ENCODE measurements at places on chromosomes 1 and 21.

- DNase-seq, result peak; percentile 88
Observed at GRCh38 chr1:207963427-207964194, 52.7 kb upstream of the CD34 start.

DNA sequence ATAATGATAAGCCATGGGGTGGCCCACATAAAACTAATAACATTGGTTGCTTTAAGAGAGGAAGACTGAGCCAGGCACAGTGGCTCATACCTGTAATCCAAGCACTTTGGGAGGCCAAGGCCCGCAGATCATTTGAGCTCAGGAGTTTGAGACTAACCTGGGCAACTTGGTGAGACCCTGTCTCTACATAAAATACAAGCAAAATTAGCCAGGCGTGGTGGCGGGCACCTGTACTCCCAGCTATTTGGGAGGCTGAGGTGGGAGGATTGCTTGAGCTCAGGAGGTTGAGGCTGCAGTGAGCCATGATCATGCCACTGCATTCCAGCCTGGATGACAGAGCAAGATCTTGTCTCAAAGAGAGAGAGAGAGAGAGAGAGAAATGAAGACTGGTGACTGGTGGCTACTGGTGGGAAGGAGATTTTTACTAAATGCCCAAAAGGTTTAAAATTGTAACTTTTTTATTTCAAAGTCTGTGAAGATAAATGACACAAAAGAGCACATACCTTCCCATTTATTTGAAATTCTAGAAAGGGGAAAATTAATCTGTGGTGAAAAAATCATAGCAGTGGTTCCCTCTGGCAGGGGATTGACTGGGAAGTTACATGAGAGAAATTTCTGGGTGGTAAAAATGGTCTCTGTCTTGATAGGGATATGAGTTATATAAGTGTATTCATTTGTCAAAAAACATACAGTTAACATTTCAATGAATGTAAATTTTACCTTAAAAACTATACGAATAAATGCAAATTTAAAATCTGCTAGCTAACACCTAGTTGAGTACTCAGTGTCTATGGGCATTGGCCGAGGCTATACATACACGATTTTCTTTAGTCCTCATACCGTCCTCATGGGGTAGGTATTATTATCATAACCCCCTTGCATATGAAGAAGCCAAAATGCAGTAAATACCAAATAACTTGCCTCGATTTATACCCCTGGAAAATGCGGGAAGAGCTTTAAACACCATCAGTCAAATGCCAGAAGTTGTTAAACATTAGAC is 2.2 kb upstream of the NBPF1 start:
- no peak for DNase-seq

GRCh38 chr1:155073377-155074242 is 5.0 kb upstream of the EFNA3 start:
- DNase-seq, result no peak

DNA sequence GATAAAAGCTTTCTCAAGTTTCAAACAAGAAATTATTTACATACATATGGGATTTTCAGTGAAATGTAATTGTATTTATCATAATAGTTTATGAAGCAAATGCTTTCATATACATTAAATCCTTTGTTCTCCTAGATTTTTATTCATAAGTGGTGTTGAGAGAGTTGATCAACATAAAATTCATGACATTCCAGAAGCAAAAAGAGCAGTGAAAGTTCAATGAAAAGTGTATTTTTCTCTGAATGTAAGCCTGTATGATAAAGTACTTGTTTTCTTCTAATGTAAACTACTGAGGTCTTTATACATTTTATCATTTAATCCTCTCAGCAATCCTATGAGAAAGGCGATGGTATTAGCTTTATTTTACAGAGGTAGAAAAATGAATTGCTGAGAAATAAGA is 146.5 kb downstream of the PLA2G4A start:
- DNase-seq, result no peak

- DNase-seq, result peak; percentile 7
Observed at GRCh38 chr1:235657747-235658526, 8.4 kb upstream of the GNG4 start.

DNA sequence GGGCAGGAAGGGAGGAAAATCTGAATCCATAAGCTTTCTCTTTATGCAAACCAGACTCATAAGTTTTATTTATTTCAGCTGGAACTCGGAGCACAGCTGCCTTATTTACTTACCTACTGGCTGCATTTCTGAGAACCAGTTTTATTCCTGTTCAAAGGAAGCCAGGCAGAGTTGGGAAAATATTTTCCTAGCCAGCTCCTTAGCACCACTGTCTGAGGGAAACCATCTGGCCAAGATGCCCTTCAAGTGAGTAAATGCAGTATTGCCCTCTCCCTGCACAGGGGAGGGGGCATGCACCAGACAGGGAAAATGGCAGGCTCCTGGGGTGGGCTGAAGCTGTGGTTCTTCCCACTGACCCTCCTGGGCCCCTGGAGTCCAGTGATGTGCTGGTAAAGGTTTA is 28.9 kb upstream of the FMOD start:
- no peak for DNase-seq

All from NCI-H510A treated with DMSO at 0.1 percent for 48 hours (cell line).